ENCODE measurements at places on chromosomes 2 and 18.
A peak's percentile ranks its signal among the peaks of the same experiment; 100 is the strongest.

DNA sequence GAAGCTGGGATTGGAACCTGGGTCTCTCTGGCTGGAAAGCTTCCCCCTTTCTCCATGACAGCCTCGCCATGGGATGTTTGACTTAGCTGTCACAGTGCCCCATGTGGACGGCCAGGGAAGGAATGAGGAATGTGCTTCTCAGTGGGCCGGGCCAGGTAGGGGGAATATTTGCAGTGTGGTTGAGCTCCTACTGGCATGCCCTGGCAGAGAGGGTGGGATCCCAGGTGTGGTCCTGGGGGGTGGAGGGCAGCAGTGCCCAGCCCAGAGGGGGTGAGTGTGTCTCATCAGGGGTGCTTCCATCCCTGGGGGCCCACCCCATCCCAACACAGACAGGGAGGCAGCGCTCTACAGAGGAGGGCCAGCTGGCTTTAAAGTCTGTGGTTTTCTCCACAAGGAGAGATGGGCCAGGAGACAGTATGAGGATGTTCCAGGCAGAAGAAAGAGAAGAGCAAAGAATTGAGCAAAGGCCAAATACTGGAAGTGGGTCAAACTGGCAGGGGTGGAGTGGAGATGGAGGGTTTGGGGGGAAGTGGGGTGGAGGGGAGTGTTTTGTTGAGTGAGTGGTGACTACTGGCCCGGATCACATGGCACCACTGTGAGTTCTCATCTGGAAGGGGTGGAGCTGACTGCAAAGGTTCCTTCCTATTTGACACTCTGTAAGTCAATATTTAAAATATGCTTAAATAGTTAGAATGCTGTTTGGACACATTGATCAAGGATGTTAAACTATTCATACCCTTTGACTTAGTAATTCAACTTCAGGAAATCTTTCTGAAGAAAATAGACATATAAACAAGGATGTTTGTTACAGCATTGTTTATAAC, 94.0 kb downstream of the MYCN start:
- no peaks in the 10 kb centered on the region for H3K36me3 ChIP-seq
- no peaks in the 10 kb centered on the region for H3K27me3 ChIP-seq
- H3K4me1 ChIP-seq, result no peaks in the 10 kb centered on the region
- no peak overlapping the region for H3K27ac ChIP-seq
- H3K4me3 ChIP-seq, result no peak overlapping the region

GRCh38 chr2:4417771-4418170, 714.4 kb downstream of the DCDC2C start:
- no peak overlapping the region for H3K4me3 ChIP-seq
- no peak for DNase-seq
- no peaks in the 10 kb centered on the region for H3K27me3 ChIP-seq

- no peaks in the 10 kb centered on the region for H3K36me3 ChIP-seq
- H3K4me1 ChIP-seq, result no peaks in the 10 kb centered on the region
- H3K27me3 ChIP-seq, result no peaks in the 10 kb centered on the region
- no peak overlapping the region for H3K27ac ChIP-seq
These were observed 50.8 kb upstream of the TMEM87B start for GRCh38 chr2:112004253-112004645.

GRCh38 chr2:16773080-16773713, 107.6 kb upstream of the CYRIA start:
- no peaks in the 10 kb centered on the region for H3K4me1 ChIP-seq
- no peaks in the 10 kb centered on the region for H3K36me3 ChIP-seq

GRCh38 chr2:207887500-207887899, 117.8 kb upstream of the FZD5 start:
- no peak overlapping the region for H3K27ac ChIP-seq
- no peaks in the 10 kb centered on the region for H3K36me3 ChIP-seq
- H3K4me3 ChIP-seq, result no peak overlapping the region
- H3K27me3 ChIP-seq, result no peaks in the 10 kb centered on the region
- no peak for DNase-seq
- H3K4me1 ChIP-seq, result no peaks in the 10 kb centered on the region

DNA sequence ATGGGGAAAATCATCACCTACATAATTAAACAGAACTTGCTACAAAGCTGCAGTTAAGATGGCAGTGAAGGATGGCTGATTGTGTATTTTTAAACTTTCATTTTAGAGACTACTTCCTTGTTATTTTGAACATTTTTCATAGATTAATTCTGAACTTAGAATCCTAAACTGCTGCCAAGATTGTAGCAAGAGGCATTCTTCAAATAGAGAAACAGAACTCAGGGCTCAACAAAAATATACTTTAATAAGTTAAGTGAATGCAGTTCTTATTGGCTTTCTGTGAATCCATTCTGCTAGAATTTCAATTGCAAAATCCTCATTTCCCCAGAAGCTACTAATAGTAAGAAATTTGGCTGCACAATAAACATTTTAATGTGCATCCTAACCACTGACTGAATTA, 160.3 kb downstream of the L3MBTL4 start:
- no peak overlapping the region for H3K27ac ChIP-seq
- H3K4me3 ChIP-seq, result no peak overlapping the region
- no peaks in the 10 kb centered on the region for H3K4me1 ChIP-seq
- peak; percentile 2 for DNase-seq
- H3K27me3 ChIP-seq, result no peaks in the 10 kb centered on the region

GRCh38 chr18:73943763-73944162, 203.9 kb downstream of the FBXO15 start:
- no peaks in the 10 kb centered on the region for H3K36me3 ChIP-seq
- no peak overlapping the region for H3K4me3 ChIP-seq
- no peaks in the 10 kb centered on the region for H3K27me3 ChIP-seq
- no peak overlapping the region for H3K27ac ChIP-seq
- DNase-seq, result no peak
- H3K4me1 ChIP-seq, result no peaks in the 10 kb centered on the region

- no peak overlapping the region for H3K27ac ChIP-seq
- no peaks in the 10 kb centered on the region for H3K36me3 ChIP-seq
- no peaks in the 10 kb centered on the region for H3K27me3 ChIP-seq
- H3K4me3 ChIP-seq, result no peak overlapping the region
These were observed 75.8 kb downstream of the DYNC1I2 start for GRCh38 chr2:171762879-171763573.

GRCh38 chr2:21552981-21553380, 429.2 kb downstream of the TDRD15 start:
- DNase-seq, result no peak
- no peaks in the 10 kb centered on the region for H3K4me1 ChIP-seq
- no peak overlapping the region for H3K27ac ChIP-seq

GRCh38 chr2:50018921-50019320, 864.6 kb upstream of the FSHR start:
- H3K4me3 ChIP-seq, result no peak overlapping the region
- no peaks in the 10 kb centered on the region for H3K27me3 ChIP-seq
- H3K27ac ChIP-seq, result no peak overlapping the region
- H3K36me3 ChIP-seq, result no peaks in the 10 kb centered on the region
- DNase-seq, result no peak
- no peaks in the 10 kb centered on the region for H3K4me1 ChIP-seq

GRCh38 chr18:49742316-49743116, 70.8 kb downstream of the ACAA2 start:
- H3K36me3 ChIP-seq, result no peaks in the 10 kb centered on the region
- no peaks in the 10 kb centered on the region for H3K4me1 ChIP-seq
- peak; percentile 38 for DNase-seq
- H3K27ac ChIP-seq, result no peak overlapping the region

GRCh38 chr2:239609607-239610310, 208.9 kb upstream of the HDAC4 start:
- no peaks in the 10 kb centered on the region for H3K4me1 ChIP-seq
- no peak overlapping the region for H3K4me3 ChIP-seq
- no peaks in the 10 kb centered on the region for H3K27me3 ChIP-seq
- H3K27ac ChIP-seq, result no peak overlapping the region
- DNase-seq, result no peak
- no peaks in the 10 kb centered on the region for H3K36me3 ChIP-seq

- H3K27me3 ChIP-seq, result no peaks in the 10 kb centered on the region
- no peak overlapping the region for H3K4me3 ChIP-seq
- H3K36me3 ChIP-seq, result no peaks in the 10 kb centered on the region
- H3K27ac ChIP-seq, result no peak overlapping the region
- DNase-seq, result peak; percentile 54
These were observed 503.6 kb upstream of the SYT4 start for GRCh38 chr18:43780782-43781340.

- no peaks in the 10 kb centered on the region for H3K27me3 ChIP-seq
- H3K4me1 ChIP-seq, result no peaks in the 10 kb centered on the region
- no peak for DNase-seq
These were observed 471.0 kb upstream of the PIK3C3 start for GRCh38 chr18:41484069-41484468.

- no peaks in the 10 kb centered on the region for H3K27me3 ChIP-seq
- H3K4me1 ChIP-seq, result no peaks in the 10 kb centered on the region
- DNase-seq, result no peak
- no peak overlapping the region for H3K4me3 ChIP-seq
These were observed 205.9 kb downstream of the SNTG2 start for GRCh38 chr2:1156531-1156930.

- DNase-seq, result no peak
- no peak overlapping the region for H3K27ac ChIP-seq
- H3K36me3 ChIP-seq, result no peaks in the 10 kb centered on the region
- H3K4me3 ChIP-seq, result no peak overlapping the region
- no peaks in the 10 kb centered on the region for H3K27me3 ChIP-seq
- H3K4me1 ChIP-seq, result no peaks in the 10 kb centered on the region
These were observed 331.0 kb downstream of the PARD3B start for GRCh38 chr2:204876311-204876710.

DNA sequence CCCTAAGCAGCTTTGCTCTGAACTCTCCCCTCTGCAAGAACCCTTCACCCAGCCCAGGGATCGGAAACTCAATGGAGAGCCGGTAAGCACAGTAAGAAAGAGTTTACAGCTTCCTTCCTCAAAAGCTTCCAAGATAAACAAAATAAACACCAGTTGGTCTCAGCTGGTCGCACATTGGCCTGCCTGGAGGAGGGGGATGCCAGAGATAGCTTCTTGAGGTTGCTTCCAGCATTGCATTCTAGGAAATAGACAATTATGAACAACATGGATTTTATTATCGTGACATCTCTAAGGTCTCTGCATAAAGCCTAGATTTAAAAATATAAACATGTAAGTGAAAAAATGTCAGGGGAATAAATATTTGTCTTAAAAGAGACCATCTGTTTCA, 141.5 kb upstream of the PKDCC start:
- H3K27ac ChIP-seq, result no peak overlapping the region
- no peaks in the 10 kb centered on the region for H3K27me3 ChIP-seq
- no peak overlapping the region for H3K4me3 ChIP-seq
- H3K4me1 ChIP-seq, result no peaks in the 10 kb centered on the region
- DNase-seq, result no peak

- H3K4me3 ChIP-seq, result peak within 1 kb of the TSS; percentile 89
- DNase-seq, result peak; percentile 62
- H3K27me3 ChIP-seq, result no peaks in the 10 kb centered on the region
- peaks cover 2% of the 10 kb centered on the region for H3K4me1 ChIP-seq
These were observed at the start of gene ICA1L for GRCh38 chr2:202871300-202872141. ICA1L (minus strand) TSS chr2:202871766; CDS start chr2:202829009, 42,757 bp downstream.

GRCh38 chr2:204842661-204843485, 297.6 kb downstream of the PARD3B start:
- DNase-seq, result peak; percentile 92
- peak overlapping the region; percentile 45 for H3K27ac ChIP-seq
- H3K36me3 ChIP-seq, result no peaks in the 10 kb centered on the region
- H3K27me3 ChIP-seq, result no peaks in the 10 kb centered on the region
- H3K4me1 ChIP-seq, result peaks cover 6% of the 10 kb centered on the region

- no peak overlapping the region for H3K27ac ChIP-seq
- H3K27me3 ChIP-seq, result no peaks in the 10 kb centered on the region
- no peaks in the 10 kb centered on the region for H3K36me3 ChIP-seq
- H3K4me3 ChIP-seq, result no peak overlapping the region
- no peak for DNase-seq
These were observed 264.2 kb downstream of the LNPK start for GRCh38 chr2:175737722-175738361.

DNA sequence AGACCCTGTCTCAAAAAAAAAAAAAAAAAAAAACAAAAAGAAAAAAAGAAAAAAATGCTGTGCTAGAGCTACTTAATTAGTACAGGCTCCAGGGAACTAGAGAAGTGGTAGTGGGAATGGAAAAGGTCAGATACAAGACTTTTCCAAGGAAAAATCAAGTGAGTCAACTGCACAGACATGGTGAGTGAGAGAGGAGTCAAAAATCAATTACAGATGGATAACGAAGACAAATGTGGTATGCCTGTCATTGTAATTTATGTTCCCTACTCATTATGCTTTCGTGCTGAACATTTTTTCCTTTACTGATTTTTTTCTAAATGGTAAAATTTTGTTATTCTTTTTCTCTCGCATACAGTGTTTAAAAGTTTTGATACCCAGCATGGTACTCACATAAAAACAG, 111.5 kb downstream of the MDH1 start:
- H3K36me3 ChIP-seq, result no peaks in the 10 kb centered on the region
- H3K4me1 ChIP-seq, result peaks cover 8% of the 10 kb centered on the region
- no peaks in the 10 kb centered on the region for H3K27me3 ChIP-seq
- H3K27ac ChIP-seq, result no peak overlapping the region
- DNase-seq, result no peak

DNA sequence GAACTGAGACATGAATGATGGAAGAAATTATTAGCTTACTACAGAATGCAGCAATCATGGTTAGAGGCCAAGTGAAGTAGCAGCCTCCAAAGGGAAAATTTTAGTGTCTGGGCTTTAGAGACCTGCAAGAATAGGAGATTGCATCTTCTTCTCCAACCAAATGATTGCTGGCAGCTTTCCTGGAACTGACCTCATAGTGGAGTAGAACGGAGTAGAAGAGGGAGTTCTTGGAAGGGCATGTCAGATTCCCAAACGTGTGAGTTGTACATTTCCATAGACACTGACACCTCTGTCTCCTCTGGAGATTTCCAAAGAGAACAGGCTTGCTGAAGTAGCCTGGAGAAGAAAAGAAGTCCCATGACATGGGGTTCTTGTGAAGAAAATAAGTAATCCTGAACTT, 169.8 kb upstream of the ERBB4 start:
- H3K27me3 ChIP-seq, result no peaks in the 10 kb centered on the region
- H3K36me3 ChIP-seq, result no peaks in the 10 kb centered on the region
- H3K4me3 ChIP-seq, result no peak overlapping the region
- peak; percentile 68 for DNase-seq

DNA sequence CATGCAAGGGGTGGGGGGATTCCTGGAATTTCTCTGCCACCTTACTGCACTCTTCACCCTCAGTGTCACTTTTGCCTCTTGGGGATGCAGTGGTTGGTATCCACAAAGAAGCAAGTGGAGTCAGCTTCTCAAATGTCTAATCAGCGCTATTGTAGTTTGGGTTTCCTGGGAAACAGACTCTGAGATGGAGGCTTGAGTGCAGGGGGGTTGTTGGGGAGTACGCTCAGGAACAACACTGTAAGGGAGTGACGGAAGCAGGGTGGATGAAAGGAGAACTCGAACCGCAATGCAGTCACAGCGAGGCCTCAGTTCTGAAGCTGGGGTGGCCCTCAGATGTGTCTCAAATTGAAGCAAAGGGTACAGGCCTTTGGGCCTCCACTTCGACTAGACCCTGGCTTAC, 73.6 kb upstream of the EPC2 start:
- H3K4me3 ChIP-seq, result no peak overlapping the region
- DNase-seq, result no peak
- H3K27me3 ChIP-seq, result no peaks in the 10 kb centered on the region
- no peaks in the 10 kb centered on the region for H3K4me1 ChIP-seq
- no peak overlapping the region for H3K27ac ChIP-seq
- H3K36me3 ChIP-seq, result no peaks in the 10 kb centered on the region

- no peak overlapping the region for H3K4me3 ChIP-seq
- peaks cover 12% of the 10 kb centered on the region for H3K4me1 ChIP-seq
- DNase-seq, result peak; percentile 97
- no peaks in the 10 kb centered on the region for H3K27me3 ChIP-seq
- H3K36me3 ChIP-seq, result no peaks in the 10 kb centered on the region
- H3K27ac ChIP-seq, result no peak overlapping the region
These were observed 191.4 kb downstream of the SPP2 start for GRCh38 chr2:234241656-234242458.

Measured in fibroblast of lung (primary cell).